ENCODE measurements at places on chromosomes 7 and 10.

DNA sequence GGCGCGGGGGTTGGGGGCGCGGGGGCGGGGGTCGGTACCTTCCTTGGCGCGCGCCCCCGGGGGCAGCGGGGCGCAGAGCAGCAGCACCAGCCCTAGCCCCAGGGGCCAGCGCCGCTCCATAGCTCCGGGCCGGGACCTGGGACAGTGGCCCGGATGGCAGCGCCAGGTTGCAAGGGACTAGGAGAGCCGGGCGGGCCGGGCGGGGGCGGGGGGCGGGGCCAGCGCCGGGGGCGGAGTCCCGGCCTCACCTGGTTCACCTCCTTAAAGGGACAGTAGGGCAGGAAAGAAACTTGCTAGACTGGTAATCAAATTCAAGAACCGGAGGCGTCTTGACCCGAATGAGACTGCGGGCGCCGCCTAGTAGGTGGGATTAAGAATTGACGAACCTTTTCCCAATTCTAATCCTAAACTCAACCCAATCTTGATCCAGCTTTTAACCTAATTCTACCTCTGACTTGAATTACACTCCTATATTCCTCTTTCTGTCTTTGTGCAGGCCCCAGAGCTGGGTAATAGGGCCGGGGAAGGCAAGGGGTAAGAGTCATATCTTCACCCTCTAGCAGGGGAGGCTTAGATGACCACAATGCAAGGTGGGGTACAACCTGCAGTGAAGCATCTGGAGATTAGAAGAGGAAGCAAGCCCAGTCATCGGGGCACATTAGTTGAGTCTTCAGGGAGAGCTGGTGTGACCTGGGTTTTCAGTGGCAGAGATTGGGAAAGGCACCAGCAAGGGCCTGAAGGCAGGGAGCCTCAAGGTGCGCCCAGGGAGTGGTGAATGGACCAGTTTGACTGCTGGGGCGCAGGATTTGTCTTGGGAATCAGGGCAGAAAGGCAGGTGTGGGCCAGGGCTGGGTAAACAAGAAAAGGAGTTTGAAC lies at the start of gene EPHA1:
Gene EPHA1 (minus strand): TSS at position 171 of the 876 bp plus-strand sequence. CDS start 51 bp downstream, at position 120.
- no peak for DNase-seq

- DNase-seq = no peak
Measured at GRCh38 chr7:15684871-15685270, 1.6 kb downstream of the MEOX2 start.

- no peak for DNase-seq
Measured at GRCh38 chr7:153392726-153393125, 633.2 kb downstream of the ACTR3B start.

- DNase-seq = no peak
Measured at GRCh38 chr7:159229683-159230475, 85.2 kb upstream of the VIPR2 start.

- DNase-seq = no peak
Measured at GRCh38 chr7:105602325-105603305, 21.3 kb upstream of the EFCAB10 start.

- no peak for DNase-seq
Measured at GRCh38 chr10:42960991-42961795, 115.7 kb upstream of the RET start.

DNA sequence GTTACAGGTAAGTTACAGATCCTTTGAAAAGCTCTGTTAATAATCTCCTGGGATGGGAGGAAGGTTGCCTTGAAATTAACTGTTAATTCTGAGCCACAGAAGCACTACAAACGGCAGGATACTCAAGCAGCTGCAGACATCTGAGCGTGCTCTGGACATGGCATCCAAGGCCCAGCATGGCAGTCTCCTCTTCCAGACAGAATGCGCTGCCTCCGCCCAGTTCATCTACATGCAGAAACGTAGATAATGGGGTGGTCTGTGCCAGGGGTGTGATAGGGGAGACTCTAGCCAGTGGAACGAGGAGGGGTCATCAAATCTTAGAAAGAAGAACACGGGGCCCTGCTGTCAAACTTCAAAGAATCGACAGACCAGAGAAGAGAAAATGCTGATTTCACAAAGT lies 13.8 kb downstream of the VIPR2 start:
- no peak for DNase-seq

GRCh38 chr10:86344714-86345161 lies 21.9 kb downstream of the GRID1 start:
- DNase-seq = no peak

DNA sequence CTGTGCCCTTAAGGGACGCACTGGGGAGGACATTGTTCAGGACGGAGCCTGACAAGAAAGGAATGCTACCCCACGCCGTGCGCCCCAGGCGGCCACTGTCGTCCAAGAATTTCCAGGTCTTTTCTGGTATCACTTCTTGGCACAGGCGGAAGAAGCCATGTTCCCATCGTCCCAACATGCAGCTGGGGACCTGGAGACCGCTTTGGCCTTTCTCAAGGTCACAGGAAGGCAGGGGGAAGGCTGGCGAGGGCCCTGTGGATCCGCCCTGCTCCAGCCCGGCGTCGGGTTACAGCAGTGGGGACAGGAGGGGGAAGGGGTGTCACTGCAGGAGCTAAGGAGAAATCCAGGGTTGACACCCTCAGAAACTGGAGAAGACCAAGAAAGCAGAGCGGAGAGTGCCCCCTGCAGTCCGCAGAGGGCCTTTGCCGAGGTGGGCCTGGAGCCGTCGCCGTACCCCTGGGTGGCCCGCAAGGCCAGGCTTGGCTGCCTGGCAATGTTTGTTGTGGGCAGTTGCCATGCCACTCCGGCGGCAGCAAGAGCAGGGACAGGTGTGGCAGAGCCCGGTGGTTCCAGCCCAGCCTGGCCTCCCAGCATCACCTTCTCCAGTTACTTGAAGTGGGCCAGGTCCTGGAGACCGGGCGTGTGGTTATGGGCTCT lies 104.1 kb downstream of the LHPP start:
- no peak for DNase-seq

GRCh38 chr7:13849163-13849892 lies 140.1 kb downstream of the ETV1 start:
- DNase-seq = no peak

GRCh38 chr10:129744134-129745111 lies 219.7 kb downstream of the EBF3 start:
- no peak for DNase-seq

- no peak for DNase-seq
Measured at GRCh38 chr10:124138195-124138882, 44.9 kb upstream of the CHST15 start.

DNA sequence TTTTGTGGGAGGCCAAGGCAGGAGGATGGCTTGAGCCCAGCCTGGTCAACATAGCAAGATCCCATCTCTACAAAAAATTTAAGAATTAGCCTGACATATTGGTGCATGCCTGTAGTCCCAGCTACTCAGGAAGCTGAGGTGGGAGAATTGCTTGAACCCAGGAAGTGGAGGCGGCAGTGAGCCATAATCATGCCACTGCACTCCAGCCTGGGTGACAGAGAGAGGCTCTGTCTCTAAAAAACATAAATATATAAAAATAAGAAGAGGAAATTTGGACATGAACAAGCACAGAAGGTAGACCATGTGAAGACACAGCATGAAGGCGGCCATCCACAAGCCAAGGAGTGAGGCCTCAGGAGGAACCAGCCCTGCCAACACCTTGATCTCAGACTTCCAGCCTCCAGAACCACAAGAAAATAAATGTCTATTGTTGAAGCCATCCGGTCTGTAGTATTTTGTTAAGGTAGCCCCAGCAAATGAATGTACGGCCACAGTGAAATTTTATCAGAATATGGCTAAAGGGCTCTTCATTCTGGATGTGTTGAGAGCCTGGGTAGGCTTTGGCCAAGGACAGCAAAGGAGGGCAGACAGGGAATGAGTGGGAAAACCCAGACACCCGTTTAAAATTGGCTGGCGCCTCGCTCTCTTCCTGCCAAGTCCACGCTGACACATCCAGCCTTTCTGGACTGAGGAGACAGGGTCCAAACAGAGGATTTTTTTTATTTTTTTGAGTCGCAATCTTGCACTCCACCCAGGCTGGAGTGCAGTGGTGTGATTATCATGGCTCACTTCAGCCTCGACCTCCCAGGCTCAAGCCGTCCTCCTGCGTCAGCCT lies 12.9 kb upstream of the GRID2IP start:
- no peak for DNase-seq

DNA sequence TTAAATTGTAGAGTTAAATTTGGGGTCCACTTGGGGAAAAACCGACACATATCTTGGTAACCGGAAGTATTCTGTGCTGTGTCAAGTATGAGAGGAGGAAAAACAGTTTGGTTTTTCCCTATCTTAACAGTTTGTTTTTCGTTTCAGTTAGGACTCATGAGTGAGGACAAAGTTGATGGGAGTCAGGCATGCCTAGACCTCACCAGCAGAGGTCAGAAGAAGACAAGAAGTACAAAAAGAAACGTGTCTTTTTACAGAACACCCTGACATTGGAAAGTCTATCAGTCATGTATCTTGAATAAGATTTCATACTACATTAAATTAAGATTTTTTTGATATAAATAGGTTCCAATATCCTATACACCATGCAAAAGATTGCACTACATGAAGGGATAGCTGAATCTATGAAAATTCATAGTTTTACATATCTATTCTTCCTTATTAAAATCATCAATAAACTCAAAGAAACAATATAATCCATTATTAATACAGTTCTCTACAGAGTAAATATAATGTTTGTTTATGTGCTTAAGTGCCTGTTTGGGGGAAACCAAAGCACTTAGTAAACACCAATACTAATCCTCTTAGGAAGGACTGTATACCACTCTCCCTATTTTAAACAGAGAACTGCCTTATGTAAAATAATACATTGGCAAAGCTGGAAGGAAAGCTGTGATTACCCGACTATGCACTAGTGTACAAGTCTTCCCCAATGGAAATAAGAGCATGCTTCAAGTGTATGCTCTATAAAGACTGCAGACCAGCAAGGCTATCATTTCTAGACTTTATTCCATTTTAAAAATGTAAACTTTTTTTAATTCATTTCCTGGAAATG lies 95.6 kb downstream of the USP6NL start:
- no peak for DNase-seq

- DNase-seq = peak; percentile 30
Measured at GRCh38 chr10:71302874-71303568, 16.0 kb upstream of the SLC29A3 start.

GRCh38 chr10:86291616-86292340 lies 74.8 kb downstream of the GRID1 start:
- DNase-seq = no peak

DNA sequence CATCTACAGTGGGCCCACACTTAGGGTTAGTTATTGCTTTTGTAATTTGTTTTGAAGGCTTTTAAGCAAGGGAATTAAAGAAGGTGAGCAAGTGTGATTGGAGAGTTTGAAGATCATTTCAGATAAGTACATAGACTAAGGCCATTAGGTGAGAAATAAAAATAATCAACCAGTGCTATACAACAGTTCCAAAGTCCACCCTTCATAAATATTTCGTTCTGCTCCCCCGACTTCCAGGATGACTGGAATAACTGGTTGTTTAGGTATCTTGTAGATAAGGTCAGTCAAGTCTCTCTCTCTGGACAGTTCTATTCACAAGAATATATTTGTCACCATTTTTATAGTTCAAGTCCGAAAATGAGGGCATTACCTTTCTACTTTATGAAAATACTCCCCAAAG lies 98.0 kb upstream of the MBL2 start:
- no peak for DNase-seq

GRCh38 chr7:5284304-5285281 lies 1.9 kb downstream of the SLC29A4 start:
- peak; percentile 37 for DNase-seq

- no peak for DNase-seq
Measured at GRCh38 chr7:51055039-51055840, 261.4 kb downstream of the COBL start.

GRCh38 chr7:47088329-47089067 lies 493.4 kb downstream of the TNS3 start:
- DNase-seq = peak; percentile 54

DNA sequence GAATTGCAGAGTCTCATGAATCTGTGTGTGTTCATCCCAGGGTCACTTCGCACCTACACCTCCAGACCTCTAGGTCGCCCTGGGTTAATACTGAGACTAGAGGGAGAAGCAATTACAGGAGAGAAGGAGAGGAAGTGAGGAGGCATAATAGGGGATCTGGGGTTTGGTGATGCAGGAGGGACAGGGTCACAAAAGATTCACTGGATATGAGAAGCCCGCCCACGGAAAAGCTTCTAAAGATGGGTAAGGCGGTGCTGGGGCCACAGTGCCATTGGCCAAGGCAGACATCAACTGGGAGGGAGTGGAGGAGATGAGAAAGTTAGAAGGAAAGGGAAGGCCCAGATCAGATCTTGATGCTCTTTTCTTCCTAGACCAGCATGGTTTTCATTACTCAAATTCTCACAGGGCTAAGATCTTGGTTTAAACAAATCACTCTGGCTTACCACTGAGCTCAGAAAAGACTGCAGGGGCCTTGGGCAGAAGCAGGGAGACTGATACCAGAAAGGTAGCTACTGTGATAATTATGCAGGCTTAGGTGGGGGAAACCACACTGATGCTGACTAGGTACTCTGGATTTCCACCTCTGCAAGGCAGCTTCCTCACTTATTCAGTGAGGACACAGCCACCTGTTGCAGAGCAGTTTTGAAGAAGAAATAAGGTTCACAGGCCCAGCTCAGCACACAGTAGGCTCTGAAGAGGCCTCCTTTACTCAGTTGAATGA lies 17.4 kb upstream of the ZNF273 start:
- DNase-seq = no peak

DNA sequence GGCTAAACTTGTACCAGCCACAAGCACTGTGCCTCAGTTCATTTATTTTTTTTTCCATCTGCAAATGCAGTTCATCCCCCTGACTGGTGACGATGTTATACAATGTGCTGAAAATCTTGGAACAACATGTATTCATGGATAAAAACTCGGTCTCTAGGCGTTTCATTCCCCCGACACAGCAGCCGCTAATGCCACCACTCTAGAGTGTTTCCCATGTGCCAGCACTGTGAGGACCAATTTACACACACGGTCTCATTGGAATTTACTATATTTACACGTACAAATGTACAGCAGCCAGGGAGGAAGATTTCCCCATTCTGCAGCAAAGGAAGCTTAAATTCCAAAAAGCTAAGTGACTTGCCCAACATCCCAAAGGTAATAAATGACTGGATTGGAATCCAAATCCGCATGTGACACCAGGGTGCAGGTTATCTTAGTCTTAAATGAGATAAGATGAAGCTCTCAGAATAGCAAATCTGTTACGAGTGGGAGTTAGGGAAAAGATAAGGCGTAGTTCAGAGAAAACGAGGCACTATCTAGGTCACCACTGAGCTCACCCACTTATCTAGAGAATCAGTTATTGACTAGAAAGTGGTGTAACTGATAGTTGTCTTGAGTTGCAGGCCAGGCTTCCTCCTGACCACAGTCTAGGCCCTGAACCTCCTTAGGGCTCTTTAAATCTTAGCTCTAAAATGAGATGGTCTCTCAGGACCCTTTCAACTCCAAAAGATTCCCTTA lies 36.7 kb downstream of the FAM107B start:
- no peak for DNase-seq

DNA sequence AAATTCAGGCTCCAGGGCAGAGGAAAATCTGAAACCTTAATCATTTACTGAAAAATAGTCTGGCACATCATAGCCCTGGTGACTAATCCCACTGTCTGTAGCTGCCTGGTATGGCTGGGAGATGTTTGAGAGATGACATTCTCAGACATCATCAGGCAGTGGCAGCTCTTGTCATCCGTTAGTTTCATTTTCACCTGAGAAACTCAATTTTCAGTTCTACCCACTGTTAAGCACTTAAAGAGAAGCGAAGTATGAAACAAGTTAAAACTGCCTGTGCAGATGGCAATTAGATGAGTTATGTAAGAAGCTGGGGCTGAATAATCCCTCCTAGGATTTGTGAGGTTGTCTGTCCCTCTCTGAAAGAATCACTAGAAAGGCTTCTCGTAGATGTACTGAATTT lies 150.2 kb downstream of the NSUN6 start:
- no peak for DNase-seq

Measured in NCI-H1930 (cell line).